GM13976 (cell line): ENCODE measurements at places on chromosomes 12 and 14.
A peak's percentile ranks its signal among the peaks of the same experiment; 100 is the strongest.

DNA sequence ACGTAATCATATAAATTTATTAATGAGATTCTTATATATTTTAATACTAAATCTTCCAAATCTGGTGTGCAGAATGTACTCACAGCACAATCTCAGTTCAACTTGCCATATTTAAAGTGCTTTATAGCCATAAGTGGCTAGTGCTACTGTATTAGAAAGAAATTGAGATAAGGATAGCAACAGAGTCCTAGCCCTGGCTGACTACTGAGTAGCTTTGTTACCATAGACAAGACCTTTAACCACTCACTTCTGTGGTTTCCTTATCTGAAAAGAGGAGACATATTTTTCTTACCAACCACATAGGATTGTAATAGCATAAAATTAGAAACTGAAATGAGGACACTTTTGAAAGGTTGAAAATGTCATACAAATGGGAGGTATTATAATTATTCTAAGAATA, 2.0 kb upstream of the CHURC1 start:
- no peak for DNase-seq

GRCh38 chr14:36785511-36785910, 123.9 kb downstream of the PAX9 start:
- DNase-seq: no peak

- DNase-seq: no peak
These were observed 13.6 kb downstream of the DLK1 start for GRCh38 chr14:100740196-100740825.

DNA sequence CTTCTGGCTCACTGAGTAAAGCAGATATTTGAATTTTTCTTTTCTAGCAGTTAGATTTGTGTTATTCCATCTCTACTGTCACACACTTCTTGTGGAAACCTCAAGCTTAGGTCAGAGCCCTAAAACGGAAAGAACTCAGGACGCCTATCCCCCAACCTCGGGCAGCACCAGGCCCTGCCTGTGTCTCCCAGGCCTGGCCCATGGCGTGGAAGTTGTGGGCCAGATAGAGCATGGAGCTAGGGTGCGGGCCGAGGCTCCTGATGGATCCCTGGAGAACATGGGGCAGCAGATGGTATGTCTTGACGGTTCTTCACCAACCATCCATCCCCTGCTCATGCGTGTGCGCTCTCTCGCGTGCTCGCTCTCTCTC, 20.6 kb downstream of the P2RX4 start:
- no peak for DNase-seq

- DNase-seq: no peak
These were observed 156.5 kb downstream of the PRKCH start for GRCh38 chr14:61477712-61478462.

DNA sequence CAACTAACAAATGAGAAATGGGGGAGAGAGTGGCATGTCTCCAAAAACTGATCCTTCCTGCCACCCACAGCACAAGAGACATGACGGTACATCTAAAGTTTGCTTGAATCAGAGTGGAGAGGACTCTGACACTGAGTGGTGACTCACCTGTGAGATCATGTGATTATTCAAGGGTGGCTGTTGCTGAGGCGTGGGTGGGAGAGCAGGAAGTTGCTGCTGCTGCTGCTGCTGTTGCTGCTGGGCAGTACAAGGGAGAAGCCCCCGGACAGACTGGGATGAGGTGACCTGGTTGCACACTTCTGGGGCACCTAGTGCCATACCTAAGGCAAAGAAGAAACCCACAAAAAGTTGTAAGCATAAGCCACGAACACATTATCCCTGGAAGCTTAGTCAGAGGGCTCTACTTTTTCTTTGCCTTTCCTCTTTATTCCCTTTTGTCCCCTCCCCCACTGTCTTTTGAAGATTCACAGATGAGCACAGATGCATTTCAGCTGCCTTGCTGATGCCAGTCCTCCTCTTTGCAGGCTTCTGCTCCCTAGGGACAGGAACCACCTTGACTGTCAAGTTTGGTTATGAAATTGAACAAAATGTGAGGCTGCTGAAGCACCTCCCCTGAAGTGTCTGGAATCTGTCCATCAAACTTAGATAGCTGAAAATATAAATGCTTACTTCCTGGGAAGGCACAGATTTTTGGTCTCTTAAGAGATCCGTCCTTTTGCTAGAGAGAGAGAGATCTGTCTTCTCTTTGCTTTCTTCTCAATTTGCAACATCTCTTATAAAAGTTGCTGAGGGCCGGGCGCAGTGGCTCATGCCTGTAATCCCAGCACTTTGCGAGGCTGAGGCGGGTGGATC, 29.4 kb upstream of the STAC3 start:
- DNase-seq: peak; percentile 83

DNA sequence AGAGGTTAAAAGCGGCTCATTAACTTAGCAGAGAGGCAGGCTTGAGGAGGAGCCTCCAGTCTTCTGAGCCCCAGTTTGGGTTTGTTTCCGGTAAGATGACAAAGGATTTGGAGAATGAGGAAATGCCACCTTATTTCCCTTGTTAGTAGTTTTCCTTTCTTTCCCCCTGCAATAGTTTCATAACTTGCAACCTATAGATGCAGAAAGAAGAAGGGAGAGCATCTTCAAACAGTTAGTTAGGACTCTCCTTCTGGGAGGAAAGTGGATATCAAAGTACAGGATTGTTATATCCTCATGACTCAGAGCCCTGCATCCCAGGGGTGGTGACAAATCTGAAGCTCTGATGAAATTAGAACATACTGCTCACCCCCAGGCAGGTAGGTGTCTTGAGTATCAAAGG, 180.7 kb upstream of the SLC38A2 start:
- DNase-seq: no peak

GRCh38 chr12:76762601-76762980, 1.3 kb upstream of the ZDHHC17 start:
- no peak for DNase-seq

- DNase-seq: no peak
These were observed 66.6 kb upstream of the FBRSL1 start for GRCh38 chr12:132423251-132423819.

- no peak for DNase-seq
These were observed 451.8 kb downstream of the ATP23 start for GRCh38 chr12:58393152-58393551.

- DNase-seq: no peak
These were observed 170.9 kb upstream of the RTL1 start for GRCh38 chr14:101074196-101075024.

DNA sequence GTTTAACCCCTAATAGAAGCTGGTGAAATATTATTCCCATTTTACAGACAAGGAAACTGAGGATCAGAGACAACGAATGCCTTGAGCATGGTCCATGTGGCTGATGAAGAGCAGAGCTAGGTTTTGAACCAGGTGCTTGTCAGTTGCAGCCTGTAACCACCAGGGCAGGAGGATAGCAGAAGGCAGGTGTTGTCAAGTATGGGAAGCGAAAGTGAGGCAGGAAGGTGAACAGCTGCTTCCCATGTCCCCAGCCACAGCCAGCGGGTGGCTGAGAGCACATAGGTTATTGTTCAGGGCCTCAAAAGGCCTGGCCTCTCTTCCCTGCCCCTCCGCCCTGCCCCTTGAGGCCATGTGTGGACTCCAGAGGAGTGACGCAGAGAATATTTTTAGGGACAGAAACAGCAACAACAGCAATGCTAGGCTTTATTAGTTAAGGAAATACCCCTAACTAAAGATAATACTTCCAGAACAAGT, 39.6 kb downstream of the IQSEC3 start:
- peak; percentile 81 for DNase-seq

GRCh38 chr12:53978477-53979356, 4.0 kb upstream of the HOTAIR start:
- DNase-seq: no peak

DNA sequence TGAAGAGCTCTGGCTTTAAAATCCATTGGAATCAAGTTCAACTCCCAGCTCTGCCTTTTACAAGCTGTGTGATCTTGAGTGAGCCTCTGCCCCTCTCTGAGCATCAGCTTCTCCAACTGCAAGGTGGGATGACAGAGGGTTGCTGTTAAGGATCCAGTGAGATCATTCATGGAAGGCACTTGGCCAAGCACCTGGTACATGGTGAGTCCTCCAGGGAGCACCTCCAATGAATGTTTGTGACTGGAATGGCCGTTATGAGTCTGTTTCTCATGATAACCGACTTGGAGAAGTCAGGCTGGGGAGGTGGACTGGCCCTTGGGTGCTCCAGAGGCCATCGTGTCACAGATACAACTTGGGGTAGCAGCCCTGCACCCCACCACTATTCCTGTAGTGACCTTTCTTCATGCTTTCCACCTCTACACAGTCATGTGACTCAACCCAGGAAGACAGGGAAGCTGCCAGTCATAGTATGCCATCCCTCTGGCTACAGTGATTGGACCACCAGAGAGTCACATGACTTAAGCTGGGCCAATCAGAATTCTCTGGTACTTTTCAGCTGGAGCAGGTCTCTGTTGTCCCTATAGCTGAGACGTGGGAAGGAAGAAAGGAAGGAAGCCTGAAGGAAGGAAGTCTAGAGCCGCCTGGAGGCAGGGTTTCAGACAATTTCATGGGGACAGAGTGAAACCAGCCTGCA, 146.5 kb upstream of the MYL2 start:
- no peak for DNase-seq

DNA sequence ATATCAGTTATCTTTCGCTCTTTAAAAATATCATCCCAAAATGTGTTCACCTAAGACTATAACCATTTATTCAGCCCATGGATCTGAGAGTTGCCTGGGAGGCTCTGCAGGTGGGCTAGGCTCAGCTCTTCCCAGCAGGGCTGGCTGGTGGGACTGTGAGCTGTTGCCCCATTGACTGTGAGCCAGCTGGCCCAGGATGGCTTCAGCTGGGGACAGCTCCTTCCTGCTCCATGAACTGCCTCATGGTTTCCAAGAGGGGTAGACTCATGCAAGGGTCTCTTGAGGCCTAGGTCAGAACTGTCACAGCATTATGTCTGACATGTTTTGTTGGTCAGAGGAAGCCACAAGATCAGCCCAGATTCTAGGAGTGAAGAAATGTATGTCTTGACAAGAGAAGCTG, 114.1 kb upstream of the E2F7 start:
- DNase-seq: peak; percentile 7

DNA sequence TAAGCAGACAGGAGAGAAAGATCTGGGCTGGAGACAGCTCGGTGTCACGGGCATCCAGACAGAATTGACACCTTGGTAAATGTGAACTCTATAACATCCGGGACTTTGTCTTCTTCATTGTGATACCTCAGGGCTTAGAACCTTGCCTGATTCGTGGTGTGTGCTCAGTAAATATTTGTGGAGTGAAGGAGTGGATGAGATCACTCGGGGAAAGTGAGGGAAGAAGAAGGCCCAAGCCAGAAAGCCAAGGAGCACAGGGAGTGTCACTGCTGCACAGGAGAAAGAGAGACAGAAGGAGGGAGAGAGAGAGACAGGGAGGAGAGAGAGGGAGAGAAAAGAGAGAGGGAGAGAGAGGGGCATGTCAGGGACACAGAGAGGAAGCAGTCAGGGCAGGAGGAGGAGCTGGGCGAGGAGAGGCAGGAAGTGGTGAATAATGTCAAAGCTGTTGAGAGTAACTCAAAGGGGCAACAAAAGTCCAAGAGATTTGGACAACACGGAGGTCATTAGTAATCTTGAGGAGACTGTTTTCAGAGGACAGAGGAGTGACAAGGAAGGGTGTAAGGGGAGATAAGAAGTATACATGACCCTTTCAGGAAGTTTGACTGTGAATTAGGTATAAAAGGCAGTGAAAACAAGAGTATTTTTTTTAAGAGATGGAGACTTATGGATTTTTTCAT, 141.6 kb upstream of the MAX start:
- DNase-seq: peak; percentile 41

DNA sequence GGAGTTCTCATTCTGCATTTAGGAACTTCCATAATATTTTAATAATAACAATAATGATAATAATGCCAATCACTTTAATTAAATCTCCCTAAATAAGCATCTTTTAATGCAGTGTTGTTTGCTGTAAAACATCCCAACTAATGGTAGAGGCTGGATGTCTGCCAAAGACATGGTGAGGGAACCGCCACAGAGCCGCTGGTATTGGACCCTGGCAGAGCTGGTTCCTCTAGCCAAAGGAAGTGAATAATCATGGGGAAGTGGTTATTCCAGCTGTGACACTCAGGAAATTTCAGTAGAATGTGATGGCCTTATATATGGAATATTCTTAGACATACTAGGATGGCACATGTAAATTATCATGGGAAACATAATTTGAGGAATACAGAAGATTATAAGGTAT, 483.3 kb downstream of the ZFP36L1 start:
- DNase-seq: no peak

GRCh38 chr14:52412426-52412825, 98.3 kb downstream of the PTGER2 start:
- DNase-seq: no peak

DNA sequence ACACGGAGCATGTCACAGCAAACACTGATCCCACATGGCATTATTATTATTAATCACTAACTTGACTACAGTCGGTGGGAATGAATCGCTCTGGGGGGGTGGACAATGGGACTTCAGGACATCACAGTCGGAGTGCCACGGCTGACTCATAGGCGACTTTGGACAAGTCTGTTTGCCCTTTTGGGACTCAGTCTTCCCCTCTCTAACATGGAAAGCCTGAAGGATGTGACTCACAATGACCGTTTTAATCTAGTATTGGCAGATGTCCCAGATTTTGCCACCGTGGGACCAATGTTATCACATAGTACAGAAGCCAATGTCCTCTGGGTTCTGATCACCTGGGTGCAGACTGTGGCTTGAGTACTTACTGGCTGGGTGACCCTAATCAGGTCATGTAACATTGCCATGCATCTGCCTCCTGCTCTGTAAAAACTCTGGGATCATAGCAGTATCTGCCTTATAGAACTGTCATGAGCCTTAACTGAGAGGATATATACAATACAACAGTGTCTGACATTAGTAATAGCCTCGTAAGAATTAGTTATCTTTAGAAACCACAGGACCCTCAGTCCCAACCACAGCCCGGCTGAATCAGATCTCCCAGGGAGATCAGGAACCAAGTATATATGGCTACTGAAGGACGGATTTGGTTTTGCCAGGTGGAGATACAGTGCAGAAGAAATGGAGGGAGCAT, 362.6 kb downstream of the BCL11B start:
- no peak for DNase-seq

GRCh38 chr14:28576523-28576922, 190.1 kb upstream of the FOXG1 start:
- no peak for DNase-seq
